ENCODE measurements at places on chromosomes 11 and 22. TPM values are rescaled to one million over a fixed set of nuclear protein-coding genes. Genes with fewer than 3 reads are reported as not detected.

DNA sequence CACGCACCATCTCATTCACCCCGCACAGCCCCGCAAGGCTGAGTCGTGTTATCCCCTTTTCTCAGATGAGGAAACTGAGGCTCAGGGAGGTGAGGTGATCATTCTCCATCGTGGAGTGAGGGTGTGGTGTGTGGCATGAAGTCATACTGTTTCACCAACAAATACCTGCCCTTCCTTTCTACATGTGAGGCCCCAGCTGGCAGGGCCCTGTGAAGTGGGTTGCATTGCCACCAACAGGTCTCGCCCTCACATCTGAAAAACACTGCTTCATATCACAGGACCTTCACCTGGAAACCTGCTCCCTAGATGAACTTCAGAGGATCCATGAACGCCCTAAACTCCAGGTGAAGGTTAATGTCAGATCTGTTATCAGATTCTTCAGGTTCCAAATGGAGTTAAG, 4.3 kb downstream of the SSTR3 start:
- no peaks in the 10 kb centered on the region for H3K36me3 ChIP-seq
- H3K27ac ChIP-seq = no peak overlapping the region

- H3K36me3 ChIP-seq = no peaks in the 10 kb centered on the region
- no peak for DNase-seq
- H3K4me1 ChIP-seq = no peaks in the 10 kb centered on the region
- no peaks in the 10 kb centered on the region for H3K27me3 ChIP-seq
Observed at GRCh38 chr11:126492331-126493082, 137.0 kb downstream of the ST3GAL4 start.

GRCh38 chr11:3723014-3723708, 52.0 kb upstream of the CHRNA10 start:
- no peaks in the 10 kb centered on the region for H3K4me1 ChIP-seq
- H3K27me3 ChIP-seq = no peaks in the 10 kb centered on the region
- no peak for DNase-seq
- no peak overlapping the region for H3K4me3 ChIP-seq
- no peak overlapping the region for H3K27ac ChIP-seq

DNA sequence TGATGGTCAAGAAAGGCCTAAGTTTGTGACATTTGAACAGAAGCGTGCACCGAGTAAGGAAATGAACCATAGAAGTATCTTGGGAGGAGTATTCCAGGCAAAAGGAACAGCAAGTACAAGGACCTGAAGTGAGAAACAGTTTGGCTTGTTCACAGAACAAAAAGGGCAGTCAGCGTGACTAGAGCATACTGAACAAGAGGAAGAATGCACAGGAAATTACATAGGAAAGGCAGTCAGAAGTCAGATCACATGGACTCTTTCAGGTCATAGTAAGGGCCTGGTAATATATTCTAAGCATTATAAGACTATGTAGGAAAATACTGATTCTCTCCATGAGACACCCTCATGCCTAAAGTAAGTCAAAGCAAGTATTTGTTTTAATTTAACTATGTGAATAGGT, 52.3 kb upstream of the GAB2 start:
- no peaks in the 10 kb centered on the region for H3K36me3 ChIP-seq
- H3K27ac ChIP-seq = no peak overlapping the region
- no peaks in the 10 kb centered on the region for H3K27me3 ChIP-seq
- H3K4me1 ChIP-seq = no peaks in the 10 kb centered on the region

DNA sequence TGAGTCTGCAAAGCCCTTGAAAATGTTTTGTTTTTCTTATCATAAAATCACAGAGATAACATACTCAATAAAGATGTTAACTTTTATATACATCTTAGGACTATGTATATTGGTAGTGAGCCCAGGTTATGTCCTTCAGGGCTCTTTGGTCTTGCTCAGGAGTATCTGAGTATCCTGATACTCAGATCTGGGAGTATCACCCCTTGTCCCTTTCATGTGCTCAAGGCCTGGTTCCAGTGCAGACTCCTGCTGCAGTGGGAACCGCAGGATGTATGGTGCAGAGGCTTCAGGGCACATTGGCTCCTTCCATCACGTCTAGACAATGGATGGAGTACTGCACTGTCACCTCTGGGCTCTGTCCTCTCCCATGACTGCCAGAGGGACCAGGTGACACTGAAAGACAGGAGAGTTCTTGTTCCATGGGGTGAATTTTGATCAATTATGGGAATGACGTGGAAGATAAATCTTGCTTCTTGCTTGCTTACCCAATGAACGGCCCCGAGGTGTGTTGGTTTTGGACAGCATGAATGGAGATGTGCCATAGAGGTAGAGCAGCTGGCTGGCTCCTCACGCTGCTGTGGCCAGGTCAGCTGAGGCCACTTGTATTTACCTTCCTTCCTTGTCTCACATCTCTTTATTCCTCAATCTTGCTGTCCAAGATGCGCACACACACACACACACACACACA, 215.5 kb downstream of the ARHGAP42 start:
- no peaks in the 10 kb centered on the region for H3K36me3 ChIP-seq
- H3K27ac ChIP-seq = no peak overlapping the region
- DNase-seq = no peak
- H3K4me1 ChIP-seq = no peaks in the 10 kb centered on the region
- no peak overlapping the region for H3K4me3 ChIP-seq

The SCGB1D2 gene
- not detected for total RNA-seq

The CARD18 gene
- total RNA-seq = not detected

The CALCA gene
- total RNA-seq = not detected

The OTOG gene
- total RNA-seq = not detected

The PLAAT5 gene
- total RNA-seq = 7.2 TPM

Data from upper lobe of left lung (tissue), 6 donors.